CMK (cell line): ENCODE measurements at places on chromosomes 7 and 10.

GRCh38 chr7:109868215-109868860 is 1222.6 kb upstream of the LRRN3 start:
- DNase-seq: no peak

- no peak for DNase-seq
Measured at GRCh38 chr10:2476812-2477553, 590.4 kb upstream of the PFKP start.

DNA sequence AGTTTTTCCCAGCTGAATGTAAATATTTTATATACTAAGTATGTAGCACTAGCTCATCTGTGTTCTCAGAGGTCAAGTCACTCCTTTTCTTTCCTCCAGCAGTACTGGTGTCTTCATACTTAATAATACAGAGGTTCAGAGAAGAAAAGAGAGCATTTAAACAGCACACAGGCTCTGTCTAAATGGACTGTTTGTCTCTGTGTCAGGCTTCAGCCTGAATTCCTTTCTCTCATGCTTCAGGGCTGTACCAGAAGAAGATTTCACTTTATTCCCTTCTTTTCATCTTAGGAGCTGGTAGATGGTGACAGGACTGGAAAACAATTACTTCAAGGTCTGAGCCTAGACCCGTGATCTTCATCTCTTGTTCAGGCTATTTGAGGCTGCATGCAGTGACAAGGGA is 51.4 kb upstream of the LYZL2 start:
- no peak for DNase-seq

DNA sequence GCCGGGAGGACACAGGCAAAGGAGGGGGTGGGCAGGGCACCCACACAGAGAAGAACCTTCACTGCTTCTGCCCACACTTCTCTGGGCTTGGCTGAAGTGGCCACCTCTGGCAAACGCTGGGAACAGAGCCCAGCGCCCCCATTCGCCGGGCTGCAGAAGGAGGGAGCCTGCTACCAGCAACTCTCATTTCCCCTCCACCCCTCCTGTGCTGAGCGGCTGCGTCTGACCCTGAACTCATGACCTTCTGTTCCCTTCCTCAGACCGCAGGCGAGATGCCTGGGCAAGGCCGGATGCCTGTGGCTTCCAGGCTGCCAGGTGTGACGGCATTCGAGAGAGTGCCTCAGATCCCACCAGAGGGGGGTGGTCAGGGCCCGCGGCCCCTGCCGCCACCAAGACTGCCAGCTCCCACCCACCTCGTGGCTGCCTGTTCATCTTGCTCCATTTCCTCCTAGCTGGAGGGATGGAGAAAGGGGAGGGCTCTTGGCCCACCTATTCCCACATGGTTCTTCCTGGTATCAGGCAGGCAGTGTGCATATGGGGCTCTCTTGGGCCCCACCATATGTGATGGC is 19.8 kb downstream of the DNAJB12 start:
- peak; percentile 83 for DNase-seq

DNA sequence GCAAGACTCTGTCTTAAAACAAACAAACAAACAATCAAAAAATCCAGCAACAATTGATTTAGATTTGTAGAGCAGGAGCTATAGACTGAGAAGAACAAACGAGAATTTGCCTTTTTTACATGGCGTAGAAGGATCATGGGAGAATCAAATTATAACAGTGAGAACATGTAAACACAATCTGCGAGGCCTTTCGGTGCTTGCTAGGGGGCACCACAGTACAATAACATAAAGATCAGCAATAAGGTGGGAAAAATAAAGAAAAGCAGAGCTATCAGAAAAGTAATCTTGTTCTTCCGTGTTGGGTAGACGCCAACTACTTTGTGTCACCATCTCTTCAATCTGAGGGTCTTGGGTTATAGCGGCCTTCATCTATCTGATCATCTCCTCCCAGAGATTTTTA is 82.2 kb downstream of the NOD1 start:
- DNase-seq: no peak
